ENCODE measurements at places on chromosomes 7 and 10.
A peak's percentile ranks its signal among the peaks of the same experiment; 100 is the strongest.

GRCh38 chr10:126908225-126908624 is 3.0 kb downstream of the DOCK1 start:
- DNase-seq: no peak

- no peak for DNase-seq
Measured at GRCh38 chr10:28962768-28963167, 285.4 kb downstream of the BAMBI start.

DNA sequence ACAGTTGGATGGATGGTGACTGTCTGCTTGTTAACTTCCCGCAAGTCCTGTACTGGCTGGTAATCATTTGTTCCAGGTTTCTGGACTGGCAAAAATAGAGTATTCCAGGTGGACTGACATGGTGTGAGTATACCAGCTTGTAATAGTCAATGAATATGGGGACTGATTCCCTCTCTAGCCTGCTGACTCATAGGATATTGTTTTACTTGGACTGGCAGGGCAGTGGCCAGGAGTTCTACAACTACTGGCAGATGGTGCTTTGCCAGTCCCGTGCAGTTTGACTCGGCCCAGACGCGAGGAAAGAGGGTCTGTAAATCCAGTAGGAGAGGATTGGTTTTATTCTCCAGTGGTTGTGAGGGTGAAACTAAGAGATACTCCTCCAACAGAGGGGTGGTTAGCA is 78.0 kb downstream of the PRR15 start:
- no peak for DNase-seq

GRCh38 chr10:44723619-44724325 is 187.4 kb upstream of the TMEM72 start:
- DNase-seq: no peak

- no peak for DNase-seq
Measured at GRCh38 chr7:12788591-12788990, 101.2 kb downstream of the ARL4A start.

DNA sequence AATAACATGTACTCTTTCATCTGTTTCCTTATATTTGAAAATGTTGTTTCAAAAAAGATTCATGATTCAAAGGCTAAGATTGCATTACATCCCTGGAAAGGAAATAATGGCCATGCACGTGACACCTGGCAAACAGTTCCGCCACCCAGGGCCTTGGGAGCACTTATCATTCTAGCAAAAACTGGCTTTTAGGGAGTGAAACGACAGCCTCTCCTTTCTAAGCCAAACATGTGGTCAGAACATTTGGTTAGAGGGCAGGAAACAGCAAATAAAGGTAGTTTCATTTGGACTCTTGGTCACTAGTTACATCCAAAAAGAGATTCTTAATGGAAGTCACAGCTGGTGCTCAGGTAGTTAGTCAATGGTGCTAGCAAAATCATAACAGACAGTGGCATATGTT is 83.5 kb downstream of the FAS start:
- DNase-seq: no peak

DNA sequence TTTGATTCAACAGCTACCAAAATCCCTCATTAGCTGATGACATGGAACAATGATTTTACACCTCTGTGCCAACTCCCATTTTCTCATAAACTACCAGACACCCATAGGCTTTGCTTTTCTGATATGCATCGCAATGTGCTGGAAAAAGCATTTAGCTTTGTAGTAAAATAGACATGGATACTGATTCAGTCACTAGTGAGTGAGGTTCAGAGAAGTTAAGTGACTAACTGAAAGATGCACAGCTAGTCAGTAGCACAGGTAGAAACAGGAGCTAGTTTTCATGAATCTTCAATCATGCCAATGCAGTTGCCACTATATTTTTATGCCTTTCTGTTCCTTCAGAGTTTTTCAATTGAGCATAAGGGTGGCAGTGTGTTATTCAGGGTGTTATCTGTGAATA is 38.7 kb downstream of the PRKG1 start:
- no peak for DNase-seq

- DNase-seq: no peak
Measured at GRCh38 chr10:80268266-80268665, 21.2 kb downstream of the MAT1A start.

DNA sequence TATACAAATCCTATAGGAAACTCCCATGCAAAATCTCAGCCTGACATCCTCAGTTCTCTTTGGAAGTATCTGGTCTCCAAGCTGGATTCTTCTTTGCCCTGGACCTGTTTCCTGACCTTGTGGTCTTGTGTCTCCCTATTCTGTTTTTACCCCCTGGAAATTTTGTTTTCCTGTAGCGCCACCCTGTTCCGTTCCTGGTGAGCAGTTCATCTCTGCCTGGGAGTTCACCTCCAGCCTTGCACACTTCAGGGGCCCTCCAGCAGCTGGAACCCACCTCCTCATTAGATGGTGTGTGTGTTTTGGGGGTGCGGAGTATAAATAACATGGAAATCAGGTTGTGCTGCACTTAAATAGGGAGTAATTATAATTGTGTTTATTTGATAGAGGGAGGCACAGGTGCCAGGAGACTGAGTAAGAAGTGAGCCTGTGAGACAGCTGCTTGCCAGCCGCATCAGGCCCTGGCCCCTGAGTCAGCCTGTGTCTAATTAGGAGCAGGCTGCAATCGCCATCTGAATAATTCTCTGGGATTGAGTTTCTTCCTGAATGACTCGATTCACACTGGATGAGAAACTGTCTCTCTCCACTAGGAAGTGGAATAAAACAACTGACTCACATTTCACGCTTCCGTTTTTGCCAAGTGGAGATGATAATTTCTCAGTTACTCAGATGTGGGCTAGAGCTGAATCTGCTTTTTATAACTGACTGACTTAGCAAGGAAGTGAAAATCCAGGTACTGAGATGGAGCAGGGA is 69.4 kb upstream of the HECTD2 start:
- DNase-seq: peak; percentile 29

- peak; percentile 86 for DNase-seq
Measured at GRCh38 chr10:101587725-101588653, at the start of the genes DPCD and POLL. Gene DPCD, plus strand, starts transcription at chr10:101588321. Its CDS starts 16 bp downstream, at chr10:101588337. Gene POLL, minus strand, starts transcription at chr10:101588257. Its CDS starts 897 bp downstream, at chr10:101587360.

DNA sequence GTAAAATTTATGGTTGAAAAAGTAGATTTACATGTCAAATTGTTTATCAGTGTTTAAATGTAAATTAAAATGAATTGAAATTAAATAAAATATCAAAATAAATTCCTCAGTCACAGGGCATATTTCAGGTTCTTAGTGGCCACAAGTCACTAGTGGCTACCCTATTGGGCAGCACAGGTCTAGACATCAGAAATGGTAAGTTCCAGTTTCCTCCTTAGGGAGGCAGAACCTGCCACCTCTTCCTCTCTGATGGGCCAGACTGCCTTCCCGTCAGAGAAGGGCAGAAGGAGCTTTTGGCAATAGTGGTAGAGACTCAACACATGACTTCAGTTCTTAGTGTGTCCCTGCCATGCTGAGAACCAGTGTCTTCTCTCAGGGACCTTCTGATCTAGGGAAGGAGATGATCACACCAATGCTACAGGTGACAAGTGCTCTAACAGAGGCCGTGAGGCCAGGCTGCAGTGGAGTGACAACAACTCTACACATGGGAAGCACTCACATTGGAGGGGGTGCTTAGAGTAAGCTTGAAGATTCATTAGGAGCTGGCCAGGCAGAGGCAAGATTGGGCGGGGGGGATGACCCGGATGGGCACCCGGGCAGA is 14.4 kb upstream of the PCBD1 start:
- no peak for DNase-seq

GRCh38 chr10:89269433-89270152 is 18.0 kb upstream of the LIPA start:
- DNase-seq: no peak

- DNase-seq: peak; percentile 18
Measured at GRCh38 chr10:21953585-21954057, 49.9 kb downstream of the DNAJC1 start.

GRCh38 chr7:145378197-145378596 is 542.3 kb upstream of the TPK1 start:
- DNase-seq: no peak

DNA sequence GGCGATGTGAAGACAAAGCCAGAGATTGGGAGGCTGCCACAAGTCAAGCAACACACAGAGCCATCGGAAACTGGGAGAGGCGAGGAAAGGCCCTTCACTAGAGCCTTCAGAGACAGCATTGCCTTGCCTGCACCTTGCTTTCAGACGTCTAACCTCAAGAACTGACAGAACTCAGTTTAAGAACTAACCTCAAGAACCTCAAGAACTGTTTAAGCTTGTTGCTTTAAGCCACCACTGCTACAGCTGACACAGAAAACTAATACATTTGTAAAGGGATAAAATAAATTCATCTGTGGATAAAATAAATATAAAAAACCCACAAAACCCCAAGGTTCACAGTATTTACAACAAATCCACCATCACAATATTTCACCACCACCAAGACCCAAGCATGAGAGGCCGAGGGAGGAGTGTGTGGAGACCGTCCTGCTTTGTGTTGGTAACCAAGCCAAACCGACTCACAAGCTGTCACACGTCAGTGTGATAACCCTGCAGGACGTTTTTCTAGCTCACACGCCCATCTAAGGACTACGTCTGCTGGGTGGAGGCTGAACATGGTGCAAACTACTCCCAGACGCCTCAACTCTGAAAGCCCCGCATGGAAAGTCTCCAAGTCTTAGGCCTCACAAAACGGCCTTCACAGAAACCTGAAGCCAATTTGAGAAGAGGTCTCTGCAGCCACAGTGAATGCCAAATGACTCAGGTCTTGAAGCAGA is 116.8 kb downstream of the ABLIM1 start:
- no peak for DNase-seq

DNA sequence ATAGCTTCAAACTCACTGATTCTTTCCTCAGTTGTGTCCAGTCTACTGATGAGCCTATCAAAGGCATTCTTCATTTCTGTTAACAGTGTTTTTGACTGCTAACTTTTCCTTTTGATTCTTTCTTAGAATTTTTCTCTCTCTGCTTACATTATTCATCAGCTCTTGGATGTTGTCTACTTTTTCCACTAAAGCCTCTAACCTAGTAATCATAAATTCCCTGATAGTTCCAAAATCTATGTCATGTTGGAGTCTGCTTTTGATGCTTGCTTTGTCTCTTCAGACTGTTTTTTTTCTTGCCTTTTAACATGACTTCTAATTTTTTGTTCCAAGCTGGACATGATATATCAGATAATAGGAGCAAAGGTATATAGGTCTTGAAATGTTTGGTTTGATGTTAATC is 78.0 kb downstream of the ADAM22 start:
- no peak for DNase-seq

- DNase-seq: no peak
Measured at GRCh38 chr7:46450425-46450824, 529.4 kb upstream of the IGFBP3 start.

GRCh38 chr10:78981970-78982281 is 86.8 kb upstream of the ZMIZ1 start:
- no peak for DNase-seq

- no peak for DNase-seq
Measured at GRCh38 chr7:73896454-73896853, 35.5 kb downstream of the TMEM270 start.

GRCh38 chr10:114334301-114334700 is 70.0 kb downstream of the AFAP1L2 start:
- no peak for DNase-seq

- DNase-seq: no peak
Measured at GRCh38 chr7:92330835-92331438, 85.2 kb downstream of the ANKIB1 start.

- no peak for DNase-seq
Measured at GRCh38 chr10:79056361-79056735, 12.4 kb upstream of the ZMIZ1 start.

GRCh38 chr7:116706668-116707126 is 34.7 kb downstream of the MET start:
- DNase-seq: peak; percentile 72

GRCh38 chr10:102713539-102713813 is 721 bp downstream of the ARL3 start:
- no peak for DNase-seq

DNA sequence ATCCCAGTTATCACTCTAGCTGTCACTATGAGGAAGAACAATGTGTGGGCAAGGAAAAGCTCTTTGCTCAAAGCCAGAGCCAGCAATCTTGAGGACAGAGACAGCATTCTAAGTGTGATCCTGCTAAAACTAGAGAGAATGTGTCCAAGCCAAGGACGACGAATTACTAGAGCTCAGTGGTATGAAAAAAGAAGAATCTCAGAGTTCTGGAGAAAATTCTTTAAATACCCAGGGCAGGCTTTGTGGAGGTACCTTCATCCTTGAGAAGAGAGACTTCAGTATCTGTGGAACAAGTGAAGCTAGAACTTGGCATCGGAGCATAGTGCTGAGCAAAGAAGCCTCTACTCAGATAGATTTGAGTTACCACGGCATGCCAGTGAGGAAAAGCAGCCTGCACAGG is 209.8 kb downstream of the TRIL start:
- DNase-seq: no peak

- DNase-seq: no peak
Measured at GRCh38 chr7:40306025-40306424, 171.2 kb downstream of the SUGCT start.

- no peak for DNase-seq
Measured at GRCh38 chr10:133258818-133259601, 17.7 kb downstream of the ADAM8 start.

DNA sequence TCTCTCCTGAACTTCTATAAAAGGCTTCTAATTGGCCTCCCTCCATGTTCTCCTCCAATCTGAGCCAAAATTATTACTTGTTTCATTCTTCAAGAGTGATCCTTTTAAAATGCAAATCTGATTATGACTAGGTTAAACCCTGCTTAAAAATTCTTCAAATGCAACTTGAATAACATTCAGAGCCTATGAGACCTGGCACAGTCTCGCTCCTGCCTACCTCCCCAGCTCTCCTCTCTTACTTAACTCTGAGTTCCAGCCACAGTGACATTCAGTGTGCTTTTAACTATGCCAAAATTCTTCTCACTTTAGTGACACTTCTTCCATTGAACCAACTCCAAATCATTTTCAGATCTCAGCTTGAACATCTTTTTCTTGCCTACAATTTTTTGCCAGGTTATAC is 68.8 kb downstream of the TMEM168 start:
- DNase-seq: no peak

- no peak for DNase-seq
Measured at GRCh38 chr7:70707823-70708243, 424.1 kb upstream of the GALNT17 start.

GRCh38 chr10:71727105-71727737 is 7.6 kb upstream of the C10orf105 start:
- DNase-seq: no peak

DNA sequence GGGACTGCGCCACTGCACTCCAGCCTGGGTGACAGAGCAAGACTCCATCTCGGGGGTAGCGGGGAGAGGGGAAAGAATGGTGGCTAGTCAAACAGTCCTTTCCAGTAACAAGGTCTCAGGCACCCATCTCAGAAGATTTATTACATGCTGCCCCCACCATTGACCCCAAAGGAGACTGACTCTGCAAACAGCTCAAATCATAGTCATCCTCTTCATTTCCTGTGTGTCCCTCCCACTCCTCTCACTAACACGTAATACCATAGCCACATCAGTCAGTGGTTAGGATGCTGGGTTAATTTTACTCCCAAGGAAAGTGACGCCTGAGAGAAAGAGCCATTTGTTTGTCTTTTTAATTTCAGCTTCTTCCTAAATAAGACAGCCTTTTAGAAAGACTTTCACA is 56.6 kb upstream of the BET1 start:
- no peak for DNase-seq

DNA sequence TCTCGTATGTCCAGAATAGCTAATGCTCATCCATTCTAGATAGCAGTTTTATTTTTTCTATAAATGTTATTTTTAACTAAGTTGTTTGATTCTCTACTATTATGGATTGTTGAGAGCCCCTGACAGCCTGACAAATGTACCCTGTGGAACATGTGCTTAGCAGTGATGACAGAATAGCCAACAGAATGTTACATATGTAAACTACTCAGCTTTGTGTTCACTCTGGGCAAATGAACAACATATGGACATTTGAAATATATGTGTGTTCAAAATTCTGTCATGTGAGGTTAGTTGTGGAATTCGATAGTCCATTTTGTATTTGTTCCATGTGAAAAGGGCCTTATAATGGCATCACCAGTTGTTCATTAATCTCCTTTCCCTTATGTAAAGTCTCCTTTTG is 199.7 kb downstream of the EXOC4 start:
- DNase-seq: no peak
